Small intestine (tissue), 16 donors: ENCODE measurements at places on chromosomes 13 and 19. TPM values are rescaled to one million over a fixed set of nuclear protein-coding genes. Genes with fewer than 3 reads are reported as not detected.

DNA sequence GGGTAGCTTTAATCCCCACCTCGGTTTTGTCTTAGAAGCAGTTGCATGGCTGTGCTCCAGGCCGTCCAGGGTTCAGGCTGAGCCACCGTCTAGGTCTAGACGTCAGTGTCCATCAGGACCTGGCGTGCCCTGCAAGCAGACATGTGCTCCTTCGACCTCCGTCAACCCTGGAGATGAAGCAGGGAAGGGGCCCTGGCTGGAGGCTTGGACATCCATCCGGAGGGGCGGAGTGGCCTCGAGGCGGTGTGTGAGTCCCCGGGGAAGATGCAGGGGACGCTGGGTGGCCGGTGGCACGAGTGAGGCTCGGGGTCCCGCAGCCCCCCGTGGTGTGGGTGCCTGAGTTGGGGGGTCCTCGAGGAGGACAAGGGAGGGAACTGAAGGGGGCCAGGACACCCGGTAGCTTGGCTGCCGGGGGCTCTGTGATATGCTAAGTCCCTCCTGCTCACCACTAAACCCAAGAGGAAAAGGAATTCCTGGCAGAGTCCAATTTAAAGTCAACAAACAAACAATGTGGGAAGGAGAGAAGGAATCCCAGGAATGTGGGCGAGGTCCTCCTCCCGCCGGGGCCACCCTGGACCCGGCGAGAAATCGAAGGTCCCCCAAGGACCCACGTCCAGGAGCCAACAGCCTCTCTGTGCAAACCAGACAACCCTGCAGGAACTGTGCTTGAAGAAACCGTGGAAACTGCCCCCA, 14.9 kb upstream of the PTBP1 start:
- no peaks in the 10 kb centered on the region for H3K4me1 ChIP-seq
- peak; percentile 79 for DNase-seq
- no peaks in the 10 kb centered on the region for H3K27me3 ChIP-seq
- no peak overlapping the region for H3K27ac ChIP-seq
- H3K36me3 ChIP-seq = no peaks in the 10 kb centered on the region

DNA sequence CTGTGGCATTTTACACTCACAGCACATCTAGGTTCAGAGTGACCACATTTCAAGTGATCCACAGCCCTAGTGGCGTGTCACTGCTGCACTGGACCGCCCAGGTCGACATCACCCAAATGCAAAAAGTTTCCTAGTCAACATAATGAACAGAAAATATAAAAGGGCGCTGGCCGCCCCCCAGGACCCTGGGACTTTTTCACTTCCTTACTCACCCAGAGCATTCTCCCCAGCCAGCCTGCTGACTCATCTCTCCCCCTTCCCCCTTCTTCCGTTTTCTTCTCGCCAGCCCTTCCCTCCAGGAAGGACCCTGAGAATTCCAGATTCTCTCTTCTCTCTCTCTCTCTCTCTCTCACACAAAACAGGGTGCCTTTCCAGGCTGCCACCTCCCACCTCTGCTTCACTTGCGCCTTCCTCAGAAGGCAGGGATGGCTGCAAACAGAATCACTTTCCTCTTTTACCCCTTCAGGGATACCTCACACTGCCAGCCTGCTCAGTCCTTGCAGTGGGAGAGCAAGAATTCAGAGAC, 21.0 kb upstream of the GRWD1 start:
- H3K4me3 ChIP-seq = no peak overlapping the region
- H3K36me3 ChIP-seq = no peaks in the 10 kb centered on the region
- DNase-seq = peak; percentile 15
- H3K27me3 ChIP-seq = no peaks in the 10 kb centered on the region
- no peak overlapping the region for H3K27ac ChIP-seq

DNA sequence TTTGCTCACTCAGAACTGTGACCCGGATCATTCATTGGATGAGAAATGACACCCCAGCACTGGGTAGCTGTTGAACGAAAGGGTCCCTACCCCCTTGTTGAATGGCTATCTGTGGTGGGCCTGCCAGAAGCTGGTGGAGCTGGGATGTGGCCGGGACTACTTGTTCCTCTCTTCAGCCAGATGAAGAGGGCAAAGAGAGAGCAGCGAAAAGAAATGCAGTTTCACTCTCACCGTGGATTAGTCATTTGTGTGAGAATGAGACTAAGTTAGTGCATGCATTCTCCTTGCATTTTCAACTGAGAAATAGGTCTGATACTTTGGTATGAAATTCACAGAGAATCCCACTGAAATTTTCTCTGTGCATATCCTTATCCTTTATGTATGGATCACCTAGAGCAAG, 553.1 kb downstream of the IRS2 start:
- DNase-seq = no peak
- no peaks in the 10 kb centered on the region for H3K4me1 ChIP-seq
- no peak overlapping the region for H3K4me3 ChIP-seq

GRCh38 chr19:19500975-19501644, 14.2 kb downstream of the TSSK6 start:
- H3K4me3 ChIP-seq = no peak overlapping the region
- no peaks in the 10 kb centered on the region for H3K4me1 ChIP-seq
- no peaks in the 10 kb centered on the region for H3K27me3 ChIP-seq
- H3K36me3 ChIP-seq = peaks cover 45% of the 10 kb centered on the region
- H3K27ac ChIP-seq = no peak overlapping the region
- DNase-seq = no peak

DNA sequence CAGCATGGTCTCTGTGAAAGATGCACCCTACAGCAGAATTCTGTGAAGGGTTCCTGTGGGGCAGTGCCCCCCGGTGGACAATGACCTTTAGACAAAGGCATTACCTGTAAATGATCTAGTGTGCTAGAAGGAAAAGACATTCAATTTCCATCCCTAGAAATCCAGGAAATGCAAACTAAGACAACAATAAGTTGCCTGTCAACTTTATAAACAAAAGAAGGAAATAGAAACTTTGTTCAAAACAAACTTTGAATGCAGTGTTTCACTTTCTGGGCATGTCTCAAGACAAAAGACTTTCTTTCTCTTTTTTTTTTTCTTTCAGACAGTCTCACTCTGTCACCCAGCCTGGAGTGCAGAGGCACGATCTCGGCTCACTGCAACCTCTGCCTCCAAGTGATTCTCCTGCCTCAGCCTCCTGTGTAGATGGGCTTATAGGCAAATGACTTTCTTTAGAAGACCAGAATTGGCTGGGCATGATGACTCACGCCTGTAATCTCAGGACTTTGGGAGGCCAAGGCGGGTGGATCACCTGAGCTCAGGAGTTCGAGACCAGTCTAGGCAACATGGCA, 15.5 kb downstream of the TEX101 start:
- H3K27me3 ChIP-seq = no peaks in the 10 kb centered on the region
- H3K27ac ChIP-seq = no peak overlapping the region
- H3K4me1 ChIP-seq = no peaks in the 10 kb centered on the region
- peak; percentile 7 for DNase-seq
- no peaks in the 10 kb centered on the region for H3K36me3 ChIP-seq
- H3K4me3 ChIP-seq = no peak overlapping the region

DNA sequence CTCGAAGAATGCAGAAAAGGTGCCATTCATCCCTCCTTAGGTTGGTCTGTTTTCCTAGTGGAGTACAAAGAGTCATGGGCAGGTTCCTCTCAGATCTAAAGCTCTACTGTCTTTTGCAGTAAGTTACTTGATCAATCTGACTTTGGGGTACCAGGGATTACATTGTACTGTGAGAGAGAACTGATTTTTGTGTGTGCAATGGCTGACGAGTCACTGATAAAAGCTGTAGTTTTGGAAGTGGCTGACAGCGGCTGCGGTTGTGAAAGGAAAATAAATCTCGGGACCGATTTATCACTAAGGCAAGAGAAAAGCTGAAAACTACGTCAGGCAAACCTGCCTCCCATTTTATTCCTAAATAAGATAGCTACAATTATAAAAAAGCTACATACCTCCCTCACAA, 26.9 kb downstream of the UTP14C start:
- H3K27me3 ChIP-seq = no peaks in the 10 kb centered on the region
- no peak for DNase-seq
- H3K4me3 ChIP-seq = no peak overlapping the region
- no peaks in the 10 kb centered on the region for H3K4me1 ChIP-seq

DNA sequence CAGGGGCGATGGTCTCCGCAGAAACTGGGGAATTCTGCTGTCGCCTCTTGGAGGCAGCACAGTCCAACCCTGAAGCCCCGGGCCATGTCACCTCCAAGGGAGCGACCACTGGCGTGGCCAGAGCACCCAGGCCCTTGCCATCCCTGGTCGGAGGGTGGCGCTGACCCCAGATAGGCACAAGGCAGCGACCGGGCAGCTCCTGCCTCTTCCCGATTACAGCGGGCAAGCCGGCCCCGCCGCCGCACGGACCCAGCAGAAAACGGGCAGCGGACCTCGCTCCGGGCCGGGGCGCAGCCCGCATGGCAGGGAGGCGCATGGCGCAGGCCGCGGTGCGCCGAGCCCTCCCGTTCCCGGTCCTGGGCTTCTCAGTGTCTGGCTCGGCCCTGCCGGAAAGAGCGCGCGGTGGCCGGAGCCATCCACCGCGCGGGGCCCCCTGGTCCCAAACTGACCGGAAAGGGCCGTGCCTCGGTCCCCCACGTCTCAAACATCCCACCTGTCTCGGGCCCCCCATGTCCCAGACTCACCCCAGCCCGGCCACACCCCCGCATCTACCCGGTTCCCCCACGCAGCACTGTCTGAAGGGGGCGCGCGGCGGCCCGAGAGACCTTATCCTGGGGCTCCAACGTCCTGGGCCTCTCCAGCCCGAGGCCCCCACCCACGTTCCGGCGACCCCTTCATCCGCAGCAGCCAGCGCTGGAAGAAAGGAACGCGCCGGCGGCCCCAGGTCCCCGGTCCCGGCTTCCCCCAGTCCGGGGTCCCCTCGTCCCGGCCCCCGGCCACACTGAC, 727 bp downstream of the CERS1 start:
- peak; percentile 41 for DNase-seq
- peaks cover 2% of the 10 kb centered on the region for H3K4me1 ChIP-seq
- H3K4me3 ChIP-seq = no peak overlapping the region
- H3K27me3 ChIP-seq = peaks cover 22% of the 10 kb centered on the region
- H3K36me3 ChIP-seq = peaks cover 2% of the 10 kb centered on the region
- no peak overlapping the region for H3K27ac ChIP-seq

DNA sequence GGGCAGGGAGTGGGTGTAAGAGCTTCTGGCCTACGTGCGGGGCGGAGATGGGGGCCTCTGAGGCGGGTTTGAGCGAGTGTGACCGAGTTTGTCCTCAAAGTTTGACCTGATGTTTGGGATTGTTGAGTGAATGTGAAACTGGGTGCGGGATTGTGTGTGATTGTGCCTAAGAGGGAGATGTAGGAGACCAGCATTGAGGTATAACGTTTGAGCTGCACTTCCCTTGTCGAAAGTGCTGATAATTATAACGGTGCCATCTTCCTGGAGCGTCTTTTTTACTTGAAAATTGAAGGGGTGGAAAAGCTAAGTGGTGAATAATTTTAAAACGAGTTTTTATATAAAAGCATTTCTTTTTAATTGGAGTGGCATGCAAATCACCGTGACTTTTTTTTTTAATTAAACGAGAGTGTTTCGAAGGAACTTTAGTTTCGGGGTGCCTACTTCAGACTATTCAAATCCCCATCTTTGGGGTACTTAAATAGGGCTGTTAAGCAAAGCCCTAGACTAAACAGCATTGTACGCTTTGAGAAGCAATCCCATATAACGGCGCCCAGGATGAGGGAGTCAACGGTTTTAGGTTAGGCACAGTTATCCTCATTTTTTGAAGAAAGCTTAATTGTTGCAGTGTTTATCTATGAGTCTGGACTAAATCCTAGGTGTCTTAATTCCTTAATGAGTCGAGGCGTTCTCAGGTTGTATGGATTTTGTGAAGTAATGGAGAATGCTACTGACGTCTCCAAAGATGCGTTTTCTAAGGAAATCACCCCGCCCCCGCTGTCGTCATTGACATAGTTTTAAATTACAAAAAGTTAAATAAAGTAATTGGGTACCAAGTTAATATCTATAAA, 594 bp downstream of the ZNF146 start:
- H3K27me3 ChIP-seq = no peaks in the 10 kb centered on the region
- DNase-seq = no peak
- no peaks in the 10 kb centered on the region for H3K36me3 ChIP-seq
- peaks cover 8% of the 10 kb centered on the region for H3K4me1 ChIP-seq

DNA sequence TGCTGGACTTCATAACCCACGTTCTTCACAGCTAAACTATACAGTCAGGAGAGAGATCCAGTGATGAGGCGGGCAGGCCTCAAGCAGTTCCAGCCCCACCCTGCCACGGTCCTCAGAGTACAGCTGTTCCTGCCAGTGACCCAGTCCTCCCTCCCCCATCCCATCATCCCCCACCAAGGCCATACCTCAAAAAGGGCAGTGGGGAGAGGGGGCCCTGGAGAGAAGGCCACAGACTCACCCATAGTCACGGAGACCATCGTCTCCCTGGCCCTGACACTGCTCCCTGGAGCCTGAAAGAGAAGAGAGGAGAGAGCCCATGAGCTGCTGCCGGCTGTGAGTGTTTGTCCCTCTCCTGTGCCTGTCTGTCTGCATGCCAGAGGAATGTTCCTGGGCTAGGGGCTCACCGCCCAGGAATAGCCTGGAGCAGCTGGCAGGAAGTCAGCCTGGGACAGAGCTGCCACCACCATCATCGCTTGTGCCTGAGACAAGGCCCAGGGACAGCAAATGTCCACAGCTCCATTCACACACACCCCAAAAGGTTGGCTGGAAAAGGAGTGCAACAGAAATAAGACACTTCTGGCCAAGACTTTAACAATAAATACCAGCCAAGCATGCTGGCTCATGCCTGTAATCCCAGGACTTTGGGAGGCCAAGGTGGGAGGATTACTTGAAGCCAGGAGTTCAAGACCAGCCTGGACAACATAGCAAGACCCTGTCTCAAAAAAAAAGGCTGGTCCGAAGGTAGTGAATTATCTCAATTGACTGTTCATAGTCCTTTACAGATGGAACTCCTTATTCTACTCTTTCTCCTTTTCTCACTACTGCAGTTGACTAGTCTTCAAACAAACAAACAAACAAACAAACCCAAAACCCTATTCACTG, 6.4 kb downstream of the C19orf47 start:
- H3K27ac ChIP-seq = no peak overlapping the region
- no peaks in the 10 kb centered on the region for H3K4me1 ChIP-seq

GRCh38 chr13:97878431-97879375, 74.8 kb upstream of the IPO5 start:
- H3K4me1 ChIP-seq = no peaks in the 10 kb centered on the region
- no peaks in the 10 kb centered on the region for H3K27me3 ChIP-seq
- H3K27ac ChIP-seq = no peak overlapping the region
- no peak for DNase-seq
- no peaks in the 10 kb centered on the region for H3K36me3 ChIP-seq
- H3K4me3 ChIP-seq = no peak overlapping the region

- H3K4me1 ChIP-seq = no peaks in the 10 kb centered on the region
- peak; percentile 41 for DNase-seq
- H3K4me3 ChIP-seq = no peak overlapping the region
Measured at GRCh38 chr19:17873786-17874757, 2.3 kb downstream of the SLC5A5 start.

The CCNA1 gene
- polyA plus RNA-seq = not detected

The ZNF546 gene
- under 0.01 TPM for polyA plus RNA-seq

The LILRB2 gene
- 4.7 TPM for polyA plus RNA-seq

The ZNF576 gene
- polyA plus RNA-seq = 19.5 TPM

The TUBA3C gene
- not detected for polyA plus RNA-seq

The ATXN8OS gene
- polyA plus RNA-seq = not detected

The FXYD1 gene
- 25.4 TPM for polyA plus RNA-seq

The C19orf67 gene
- polyA plus RNA-seq = not detected

The KANK3 gene
- polyA plus RNA-seq = 4.6 TPM

The CNFN gene
- polyA plus RNA-seq = 10.0 TPM

The SOHLH2 gene
- polyA plus RNA-seq = 1.0 TPM
